Cortex of kidney (tissue), 1 donor: ENCODE measurements at places on chromosomes 6 and 20.

DNA sequence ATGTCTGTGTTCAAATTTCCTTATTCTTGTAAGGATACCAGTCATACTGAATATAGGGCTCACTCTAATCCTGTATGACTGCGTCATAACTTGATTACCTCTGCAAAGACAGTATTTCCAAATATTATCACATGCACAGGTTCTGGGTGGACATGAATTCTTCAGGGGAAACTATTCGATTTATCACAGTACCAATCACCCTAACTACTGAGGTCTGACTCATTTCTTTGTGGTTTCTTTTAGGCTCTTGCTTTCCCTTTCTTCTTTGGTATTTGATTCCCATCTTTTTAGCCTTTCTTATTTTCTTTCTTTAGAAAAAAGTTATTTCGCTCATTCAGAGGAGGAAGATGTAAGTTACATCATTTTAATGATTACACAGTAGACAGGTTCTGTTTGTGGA, 40.3 kb upstream of the TBX18 start:
- DNase-seq: no peak

DNA sequence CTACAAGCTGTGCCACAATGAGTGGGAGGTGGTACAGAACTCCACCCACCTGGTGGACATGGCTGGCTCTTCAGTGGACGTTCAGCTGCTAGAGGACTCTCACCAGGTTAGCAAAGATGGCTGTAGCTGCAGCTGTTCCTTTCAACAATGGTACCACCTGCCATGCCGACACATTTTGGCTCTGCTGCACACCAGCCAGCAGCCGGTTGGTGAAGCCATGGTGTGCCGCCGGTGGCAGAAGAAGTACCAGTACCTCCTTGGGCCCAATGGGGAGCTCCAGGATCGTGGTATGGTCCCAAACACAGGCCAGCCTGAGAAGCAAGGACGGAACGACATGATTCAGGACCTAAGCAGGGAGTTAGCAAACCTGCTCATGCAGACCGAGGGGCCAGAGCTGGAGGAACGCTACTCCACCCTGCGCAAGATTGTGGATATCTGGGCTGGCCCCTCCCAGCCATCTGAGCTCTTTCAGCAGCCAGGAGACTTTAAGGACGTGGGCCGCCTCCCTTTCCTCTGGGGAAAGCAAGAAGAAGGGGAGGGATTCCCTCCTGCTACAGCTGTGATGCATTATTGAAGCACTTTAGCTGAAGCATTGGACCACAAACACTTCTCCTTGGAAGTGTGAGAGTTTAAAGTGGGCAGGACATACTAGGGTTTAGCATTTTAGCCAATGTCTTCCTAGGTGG, 2.8 kb upstream of the ZSWIM1 start:
- DNase-seq: no peak

DNA sequence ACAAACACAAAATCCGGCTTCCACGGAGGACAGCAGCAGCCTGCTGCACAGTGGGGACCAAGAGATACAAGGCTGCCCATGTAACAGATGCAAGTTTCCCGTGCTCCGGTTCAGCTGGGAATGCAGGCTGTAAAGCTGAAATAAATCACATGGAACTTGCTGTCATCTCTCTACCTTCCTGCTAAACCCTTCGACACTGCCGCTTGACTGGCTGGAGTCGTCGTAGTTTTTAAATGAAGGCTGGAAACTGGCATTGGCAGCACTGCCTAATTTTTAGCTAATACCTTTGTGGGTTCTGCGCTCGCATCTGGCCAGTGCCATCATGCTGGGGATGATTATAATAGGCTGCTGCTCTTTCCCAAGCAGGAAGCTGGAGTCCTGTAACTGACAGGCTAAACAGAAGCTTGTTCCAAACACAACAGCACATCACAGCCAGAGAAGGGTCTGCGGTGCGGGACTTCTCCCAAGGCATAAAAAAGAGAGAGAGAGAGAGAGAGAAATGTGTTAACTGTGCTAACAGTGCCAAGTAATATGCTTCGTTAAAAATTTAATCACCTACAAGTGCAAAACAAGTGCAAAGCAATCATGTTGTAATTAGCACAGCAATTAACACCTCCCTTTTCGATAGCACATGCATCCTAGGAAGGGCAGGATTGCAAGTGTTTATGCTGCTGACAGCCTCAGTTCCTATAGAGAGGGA, 146.1 kb downstream of the TFAP2A start:
- DNase-seq: no peak

DNA sequence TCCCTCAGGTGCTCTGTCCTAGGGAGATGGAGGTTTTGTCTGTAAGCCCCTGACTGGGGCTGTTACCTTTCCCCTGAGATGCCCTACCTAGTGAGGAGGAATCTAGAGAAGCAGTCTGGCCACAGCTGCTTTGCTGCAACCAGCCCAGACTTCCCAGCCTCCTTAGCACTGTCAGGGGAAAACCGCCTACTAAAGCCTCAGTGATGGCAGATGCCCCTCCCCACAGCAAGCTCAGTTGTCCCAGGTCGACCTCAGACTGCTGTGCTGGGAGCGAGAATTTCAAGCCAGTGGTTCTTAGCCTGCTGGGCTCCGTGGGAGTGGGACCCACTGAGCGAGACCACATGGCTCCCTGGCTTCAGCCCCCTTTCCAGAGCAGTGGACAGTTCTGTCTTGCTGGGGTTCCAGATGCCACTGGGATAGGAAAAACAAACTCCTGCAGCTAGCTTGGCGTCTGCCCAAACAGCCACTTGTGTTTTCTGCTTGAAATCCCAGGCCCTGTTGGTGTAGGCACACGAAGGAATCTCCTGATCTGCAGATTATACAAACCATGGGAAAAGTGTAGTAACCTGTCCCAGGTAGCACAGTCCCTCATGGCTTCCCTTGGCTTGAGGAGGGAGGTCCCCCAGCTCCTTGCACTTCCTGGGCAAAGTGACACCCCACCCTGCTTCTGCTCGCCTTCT, 146.4 kb upstream of the PROKR2 start:
- DNase-seq: no peak

DNA sequence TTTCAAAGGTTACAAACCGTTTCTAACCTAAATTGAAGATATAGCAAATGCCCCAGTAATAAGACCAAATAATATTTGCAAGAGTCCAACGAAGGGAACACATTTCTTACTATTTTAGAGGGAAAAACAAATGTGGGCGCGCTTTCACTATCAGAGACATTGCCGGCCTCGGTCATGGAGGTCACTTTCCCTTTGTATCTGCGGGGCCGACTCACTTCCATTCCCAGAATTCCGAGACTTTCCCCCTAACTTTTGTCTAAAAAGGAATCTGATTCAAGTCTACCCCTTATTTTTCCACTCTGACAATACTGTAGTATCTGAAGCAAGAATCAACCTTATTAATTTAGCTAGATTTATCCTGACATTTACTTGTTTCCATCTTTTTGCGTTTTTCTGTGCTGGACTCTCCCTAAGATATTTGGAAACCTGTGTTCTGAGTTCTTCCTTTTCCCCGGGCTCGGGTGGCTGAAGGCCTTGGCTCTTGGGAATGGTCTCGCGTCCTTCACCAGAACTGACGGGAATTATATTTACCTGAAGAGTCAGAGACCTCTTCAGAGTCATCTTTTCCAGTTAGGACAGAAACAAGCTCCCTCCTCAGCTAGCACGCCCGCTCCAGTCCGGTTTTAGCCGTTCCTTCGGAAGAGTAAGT, 71.8 kb upstream of the ZNF184 start:
- no peak for DNase-seq

DNA sequence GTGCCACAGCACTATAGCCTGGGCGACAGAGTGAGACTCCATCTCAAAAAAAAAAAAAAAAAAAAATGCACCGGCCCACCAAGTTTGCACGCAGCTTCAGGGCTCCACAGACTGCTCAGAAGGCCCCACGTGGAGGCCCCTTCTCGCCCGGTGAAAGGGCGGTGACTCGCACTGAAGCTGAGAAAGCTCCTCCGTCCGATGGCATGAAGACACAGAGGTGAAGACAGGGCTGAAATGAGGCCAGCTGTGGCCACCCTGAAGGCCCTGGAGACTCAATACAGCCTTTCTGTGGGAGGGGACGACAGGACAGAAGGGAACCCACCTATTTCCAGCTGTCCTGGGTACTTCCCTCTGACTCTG, 84.0 kb downstream of the PTPN1 start:
- no peak for DNase-seq

DNA sequence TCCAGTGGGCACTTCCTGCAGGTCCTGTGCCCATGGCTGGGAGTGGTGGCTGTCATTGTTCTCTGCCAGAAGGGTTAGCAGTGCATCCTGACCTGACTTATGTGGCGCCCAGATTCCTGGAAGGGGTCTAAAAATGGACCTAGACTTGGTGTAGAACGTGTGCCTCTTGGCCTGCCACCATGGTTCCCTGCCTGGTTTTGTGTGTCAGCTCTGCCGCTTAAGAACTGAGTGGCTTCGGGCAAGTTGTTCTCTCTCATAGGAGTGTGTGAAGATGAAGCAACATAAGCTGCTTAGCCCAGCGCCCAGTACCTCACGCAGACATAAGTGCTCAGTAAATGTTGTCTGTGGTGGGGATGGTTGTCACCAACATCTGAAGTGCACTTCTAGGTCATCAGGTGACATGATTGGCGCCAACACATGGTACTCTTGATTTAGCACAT, 52.1 kb downstream of the PTPN1 start:
- no peak for DNase-seq

DNA sequence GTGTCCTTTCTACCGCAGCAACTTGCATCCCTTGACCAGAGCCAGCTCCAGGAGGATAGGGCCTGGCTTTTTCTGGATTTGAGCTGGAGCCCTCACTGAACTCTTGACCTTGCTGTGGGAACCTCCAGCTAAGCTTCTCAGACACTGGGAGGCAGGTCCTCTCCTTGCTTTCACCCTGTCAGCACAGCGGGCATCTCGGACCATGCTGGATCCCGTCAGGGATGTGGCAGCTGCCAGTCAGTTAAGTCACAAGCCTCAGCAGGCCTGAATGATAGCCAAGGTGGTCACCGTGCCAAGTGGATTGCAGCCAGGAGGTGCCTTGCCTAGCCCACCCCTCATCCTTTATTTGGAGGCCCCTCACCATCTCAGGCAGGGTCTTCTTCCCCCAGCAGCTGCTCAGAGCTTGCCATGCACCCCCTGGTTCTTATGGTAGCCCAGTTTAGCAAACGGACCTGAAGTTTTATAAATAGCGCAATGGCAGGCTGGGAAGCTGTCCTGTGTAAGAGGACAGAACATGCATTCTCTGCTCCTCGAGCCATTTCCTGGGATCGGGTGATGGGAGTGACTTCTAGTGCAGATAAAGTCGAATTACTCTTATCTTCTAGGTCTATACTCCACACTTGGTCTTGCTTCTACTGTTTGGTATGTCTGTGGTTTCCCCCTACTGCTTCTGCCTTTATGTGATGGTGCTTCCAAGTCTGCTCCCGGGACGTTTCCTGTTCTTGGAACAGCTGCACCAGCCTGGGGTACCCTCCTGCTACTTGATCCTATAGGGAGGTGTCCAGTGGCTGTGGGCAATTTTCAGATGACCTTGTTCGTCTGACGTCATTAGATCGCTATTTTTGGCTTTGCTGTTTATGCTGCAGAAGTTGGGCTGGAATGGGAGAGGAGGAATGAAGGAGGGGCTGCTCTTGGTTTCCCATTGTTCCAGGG, 7.1 kb upstream of the MYLK2 start:
- no peak for DNase-seq

DNA sequence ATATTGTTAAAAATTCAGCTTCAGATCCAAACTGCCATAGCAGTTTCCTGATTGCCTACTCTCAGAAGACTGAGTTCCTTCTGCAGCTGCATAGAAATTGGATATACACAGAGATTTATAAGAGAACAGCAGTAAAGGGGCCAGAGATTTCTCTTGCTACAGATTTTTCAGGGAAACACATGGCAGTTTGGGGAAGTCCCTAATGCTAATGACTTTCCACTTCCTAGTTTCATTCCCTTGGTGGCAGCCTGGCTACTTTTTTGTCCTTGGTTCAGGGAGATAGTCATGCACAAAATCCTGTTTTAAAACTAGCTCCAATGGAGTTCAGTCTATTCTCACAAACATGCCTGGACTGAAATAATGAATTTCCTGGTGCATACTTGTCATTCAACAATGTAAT, 125.3 kb upstream of the PLCB4 start:
- no peak for DNase-seq

GRCh38 chr6:112367628-112368027, 20.5 kb downstream of the RFPL4B start:
- no peak for DNase-seq

DNA sequence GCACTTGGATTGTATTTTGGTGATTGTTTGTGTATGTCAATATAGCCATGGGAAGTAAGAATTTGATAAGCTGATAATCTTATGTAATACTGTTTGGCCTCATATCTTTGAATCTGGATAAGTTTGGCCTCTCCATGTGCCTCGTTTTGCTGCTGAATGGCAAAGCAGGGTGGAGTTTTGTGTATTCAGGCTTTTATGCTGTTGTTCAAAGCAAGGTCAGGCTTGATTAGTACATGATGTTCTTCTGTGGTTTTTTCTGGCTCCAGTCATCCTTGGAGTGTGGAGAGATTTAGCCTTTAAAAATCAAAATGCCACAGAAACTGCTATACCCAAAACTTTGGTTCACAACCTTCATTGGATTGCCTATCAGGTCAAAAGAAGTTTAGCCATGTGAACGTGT, 728.9 kb upstream of the GJE1 start:
- DNase-seq: no peak

GRCh38 chr6:113909224-113909856, 52.2 kb downstream of the MARCKS start:
- no peak for DNase-seq

DNA sequence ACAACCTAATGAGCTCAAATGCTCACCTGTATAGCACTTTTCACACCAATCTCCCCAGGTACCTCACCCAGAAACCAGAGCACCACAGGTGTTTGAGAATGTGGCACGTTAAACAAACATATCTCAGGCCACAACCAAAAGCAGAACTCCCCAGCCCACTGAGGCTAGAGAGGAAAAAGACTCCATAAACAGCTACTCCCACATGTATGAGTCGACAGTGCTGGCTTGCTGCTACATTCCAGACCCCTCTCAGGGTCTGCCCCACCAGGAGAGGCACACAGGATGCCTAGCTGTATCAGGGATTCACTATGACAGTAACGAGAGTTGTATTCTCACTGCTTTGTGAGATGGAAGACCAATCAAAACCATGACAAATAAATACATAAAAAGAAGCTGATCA, 242.6 kb upstream of the ARID1B start:
- no peak for DNase-seq

DNA sequence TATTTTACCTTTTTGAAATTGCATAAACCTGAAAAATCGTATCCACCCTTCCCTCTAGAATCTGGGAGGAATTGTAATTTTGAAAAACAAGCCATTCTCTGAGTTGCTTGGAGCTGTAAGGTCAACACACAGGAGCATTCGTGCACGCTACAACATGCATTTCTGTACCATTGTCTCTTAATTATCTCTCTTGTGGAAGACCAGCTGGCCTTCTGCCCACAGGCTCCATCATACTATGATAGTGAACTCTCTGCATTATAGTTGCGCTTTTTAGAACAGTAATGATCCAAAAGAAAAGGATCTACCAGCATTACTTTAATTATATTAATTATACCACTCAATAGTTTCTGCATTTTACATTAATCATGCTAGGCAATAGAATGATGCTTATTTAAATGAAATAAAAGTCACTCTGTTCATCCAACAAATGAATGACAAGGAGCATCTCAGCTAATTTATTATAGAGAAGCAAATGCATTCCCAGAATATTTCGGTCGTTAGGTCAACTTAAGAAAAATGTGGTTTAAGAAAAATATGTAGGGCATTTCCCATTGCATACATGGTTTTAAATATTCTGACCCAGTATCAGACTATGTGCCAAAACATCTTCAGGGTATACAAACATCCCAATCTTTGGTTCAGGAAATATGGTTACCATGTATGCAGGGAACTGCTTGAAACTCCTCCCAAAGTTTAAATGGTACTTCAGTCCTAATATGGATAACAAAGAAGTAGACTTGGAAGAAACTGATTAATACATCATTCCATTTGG, 263.5 kb downstream of the TFAP2A start:
- no peak for DNase-seq
